ENCODE measurements at places on chromosomes 16 and 17. TPM values are rescaled to one million over a fixed set of nuclear protein-coding genes. Genes with fewer than 3 reads are reported as not detected.

The FLII gene
- total RNA-seq = 275 TPM

The KDM6B gene
- 163 TPM for total RNA-seq

GRCh38 chr16:27748868-27749546 is 199.1 kb downstream of the KATNIP start:
- no peak for DNase-seq

The CLCN7 gene
- total RNA-seq = 61.7 TPM

The KRTAP9-2 gene
- not detected for total RNA-seq

- no peak for DNase-seq
Measured at GRCh38 chr17:17235212-17236174, 1.5 kb downstream of the FLCN start.

DNA sequence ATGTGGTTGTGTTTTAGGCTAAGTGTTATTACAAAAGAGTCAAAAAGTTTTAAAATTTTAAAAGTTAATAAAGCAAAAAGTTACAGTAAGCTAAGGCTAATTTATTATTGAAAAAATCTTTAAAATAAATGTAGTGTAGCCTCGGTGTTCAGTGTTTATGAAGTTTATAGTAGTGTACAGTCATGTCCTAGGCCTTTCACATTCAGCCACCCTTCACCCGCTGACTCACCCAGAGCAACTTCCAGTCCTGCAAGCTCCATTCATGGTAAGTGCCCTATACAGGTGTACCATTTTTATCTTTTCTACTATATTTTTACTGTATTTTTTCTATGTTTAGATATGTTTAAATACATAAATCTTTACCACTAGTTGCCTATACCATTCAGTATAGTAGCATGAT is 98.5 kb upstream of the RPRML start:
- DNase-seq = no peak

The KRTAP3-1 gene
- total RNA-seq = not detected

DNA sequence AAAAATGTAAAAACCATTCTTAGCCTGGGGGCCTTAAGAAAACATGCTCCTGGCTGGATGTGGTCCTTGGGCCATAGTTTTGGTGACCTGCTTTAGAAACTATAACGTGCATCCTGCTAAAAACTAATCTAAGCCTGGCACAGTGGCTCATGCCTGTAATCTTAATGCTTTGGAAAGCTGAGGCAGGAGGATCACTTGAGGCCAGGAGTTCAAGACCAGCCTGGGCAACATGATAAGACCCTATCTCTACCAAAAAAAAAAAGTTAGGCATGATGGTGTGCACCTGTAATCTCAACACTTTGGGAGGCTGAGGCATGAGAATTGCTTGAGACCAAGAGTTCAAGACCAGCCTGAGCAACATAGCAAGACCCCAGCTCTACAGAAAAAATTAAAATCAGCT is 183.8 kb upstream of the CHMP6 start:
- DNase-seq = no peak
